ENCODE measurements at places on chromosomes 4 and X.

DNA sequence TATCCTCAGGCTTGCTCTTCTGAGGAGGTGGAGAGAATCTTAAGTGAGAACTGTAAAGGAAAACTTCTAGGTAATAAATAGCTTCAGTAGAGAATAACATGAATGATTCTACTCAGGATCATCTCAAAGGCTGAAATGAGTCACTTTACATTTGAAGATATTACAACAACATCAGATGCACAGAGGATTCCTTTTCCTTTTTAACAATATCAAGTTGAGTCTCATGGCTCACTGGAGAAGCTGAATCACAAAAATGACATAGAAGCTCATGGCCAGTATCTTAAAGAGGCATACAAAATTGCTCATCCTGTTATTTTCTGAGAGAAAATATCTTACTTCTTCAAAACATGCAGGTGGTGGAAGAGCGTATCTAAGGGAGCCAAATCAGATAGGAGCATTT lies 72.5 kb upstream of the EMCN start:
- DNase-seq, result no peak

- no peak for DNase-seq
Measured at GRCh38 chrX:39196192-39197102, 395.2 kb downstream of the MID1IP1 start.

GRCh38 chr4:38151873-38152272 lies 191.7 kb downstream of the PTTG2 start:
- DNase-seq, result no peak

GRCh38 chr4:106707776-106708463 lies 328.2 kb downstream of the DKK2 start:
- DNase-seq, result no peak

- DNase-seq, result no peak
Measured at GRCh38 chr4:10998846-10999245, 314.3 kb upstream of the CLNK start.

- DNase-seq, result no peak
Measured at GRCh38 chr4:184215709-184216328, 1.9 kb downstream of the ENPP6 start.

- no peak for DNase-seq
Measured at GRCh38 chrX:109357706-109358105, 124.2 kb downstream of the GUCY2F start.

- DNase-seq, result peak; percentile 89
Measured at GRCh38 chr4:185142912-185143600, at the start of gene SLC25A4. Gene SLC25A4 (plus strand): TSS chr4:185143266. CDS start chr4:185143373, 107 bp downstream.

- no peak for DNase-seq
Measured at GRCh38 chrX:23341452-23341851, 6.8 kb downstream of the PTCHD1 start.

- DNase-seq, result no peak
Measured at GRCh38 chrX:19761554-19762295, 125.7 kb downstream of the SH3KBP1 start.

DNA sequence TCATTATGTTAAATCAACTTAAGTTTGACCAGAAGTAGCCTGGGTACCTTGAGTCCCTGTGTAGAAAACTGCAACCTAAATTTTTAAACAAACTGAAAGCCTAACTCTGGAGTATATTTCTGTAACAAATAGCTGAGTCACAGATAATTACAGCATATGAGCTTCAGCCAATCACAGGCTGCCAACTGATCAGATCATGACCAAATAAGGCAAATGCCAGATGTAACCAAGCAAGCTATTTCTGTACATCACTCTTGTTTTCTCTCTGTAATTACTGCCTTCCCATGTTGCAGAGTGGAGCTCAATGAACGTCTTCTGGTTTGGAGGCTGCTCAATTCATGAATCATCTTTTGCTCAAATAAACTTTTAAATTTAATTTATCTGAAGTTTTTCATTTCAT lies 980.9 kb upstream of the DIAPH2 start:
- no peak for DNase-seq

DNA sequence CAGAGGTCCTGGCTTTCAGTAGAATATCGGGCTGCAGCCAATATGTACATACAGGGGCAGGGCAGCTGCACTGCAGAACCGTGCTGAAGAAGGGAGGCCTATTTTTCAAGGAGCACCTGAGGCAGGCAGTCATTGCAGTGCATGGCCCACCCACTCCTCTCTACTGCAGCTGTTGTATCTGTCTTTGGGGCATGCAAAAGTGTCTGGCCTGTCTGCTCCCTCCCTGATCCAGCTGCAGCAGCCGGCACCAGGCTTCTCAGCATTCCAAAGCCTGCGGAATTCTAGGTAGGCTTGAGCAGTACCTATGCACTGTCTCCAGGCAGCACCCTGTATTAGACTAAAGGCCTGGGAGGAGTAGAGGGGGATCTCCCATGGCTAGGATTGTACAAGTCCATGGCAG lies 415.2 kb upstream of the MAGEB16 start:
- no peak for DNase-seq

GRCh38 chr4:139492429-139492828 lies 38.5 kb downstream of the RAB33B start:
- no peak for DNase-seq

DNA sequence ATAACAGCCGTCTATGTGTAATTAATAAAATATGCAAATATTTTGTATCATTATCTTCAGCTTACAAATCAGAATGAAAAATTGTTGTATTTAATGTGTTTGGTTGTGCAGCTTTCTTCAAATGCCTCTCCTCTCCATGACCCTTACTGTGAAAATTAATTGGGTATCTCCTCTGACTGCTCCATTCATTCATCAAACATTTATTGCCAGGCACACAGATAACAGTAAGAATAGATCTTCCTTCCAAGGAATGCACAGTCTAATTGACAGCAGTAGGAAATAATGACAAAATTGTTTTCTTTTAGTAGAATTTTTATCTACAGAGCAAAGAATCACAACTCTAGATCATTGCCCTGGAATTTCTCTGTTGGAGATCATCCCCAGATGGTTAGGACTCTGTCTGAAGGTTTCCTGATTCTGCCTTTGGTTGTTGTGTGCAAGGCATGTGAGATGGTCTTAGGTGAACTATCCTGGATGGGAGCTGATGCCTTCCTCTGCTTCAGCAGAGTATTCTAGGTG lies 395.0 kb upstream of the FAT1 start:
- no peak for DNase-seq

DNA sequence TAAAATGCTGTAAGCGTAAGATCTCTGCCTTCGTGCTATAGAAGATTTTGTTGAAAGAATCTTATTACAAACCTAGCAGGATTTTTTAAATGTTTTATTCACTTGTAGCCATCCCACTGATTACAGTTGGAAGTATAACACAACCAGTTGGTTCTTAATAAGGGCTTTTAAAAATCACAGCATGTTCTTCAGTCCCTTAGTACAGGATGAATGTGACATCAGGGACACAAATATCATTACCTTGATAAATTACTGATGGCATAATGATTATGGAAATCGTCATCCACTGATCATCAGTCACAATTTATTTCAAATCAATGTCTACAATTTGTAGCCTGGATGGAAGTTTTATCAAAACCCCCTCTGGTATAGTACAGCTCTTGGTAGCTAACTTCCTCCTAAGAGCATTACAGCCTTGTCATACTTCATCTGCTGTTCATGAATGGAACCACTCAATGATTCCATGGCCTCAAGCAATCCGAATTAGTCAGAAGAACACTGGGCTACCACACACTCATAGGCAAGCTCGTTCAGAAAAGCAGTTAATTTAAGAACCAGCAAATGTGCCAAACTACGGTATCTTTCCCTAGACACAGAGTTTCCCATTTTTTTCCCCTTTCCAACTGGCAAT lies 389.2 kb upstream of the TENM3 start:
- no peak for DNase-seq

GRCh38 chrX:30283456-30284200 lies 25.6 kb downstream of the NR0B1 start:
- no peak for DNase-seq

DNA sequence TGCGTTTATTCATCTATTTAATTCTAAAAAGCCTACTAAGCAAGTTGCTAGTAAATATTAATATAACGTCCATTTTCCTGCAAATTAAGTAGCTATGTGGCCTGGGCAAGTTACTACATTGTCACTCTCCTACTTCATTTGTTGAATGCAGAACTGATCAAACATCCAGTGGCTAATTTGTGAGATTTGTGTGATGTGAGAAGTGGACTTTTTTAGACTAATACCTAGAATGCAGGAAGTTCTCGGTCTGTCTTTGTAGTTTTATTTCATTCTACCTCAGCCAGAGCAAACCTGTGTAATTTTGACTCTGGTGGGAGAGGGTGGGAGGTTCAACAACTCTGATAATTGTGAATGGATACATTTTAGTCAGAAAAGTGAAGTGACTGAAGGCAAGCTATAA lies 840 bp downstream of the GUF1 start:
- DNase-seq, result no peak

DNA sequence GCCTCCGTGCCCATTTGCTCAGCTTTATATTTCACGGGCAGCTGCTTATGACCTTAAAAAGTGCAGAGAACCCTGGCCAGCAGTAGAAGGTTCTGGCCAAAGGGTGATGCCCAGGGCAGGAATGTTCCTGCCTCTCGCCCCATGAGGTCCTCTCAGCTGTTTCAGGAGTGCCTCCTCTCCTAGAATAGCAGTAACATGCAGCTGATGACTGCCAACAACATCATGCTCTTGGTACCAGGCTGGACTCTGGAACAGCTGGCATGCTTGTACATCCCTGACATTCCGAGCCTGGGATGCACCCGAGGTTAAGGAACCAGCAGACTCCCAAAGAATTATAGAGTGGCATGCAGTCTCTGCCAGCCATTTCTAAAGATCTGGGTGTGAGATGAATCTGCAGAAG lies 11.7 kb upstream of the TENM3 start:
- no peak for DNase-seq

GRCh38 chr4:37623125-37623524 lies 63.1 kb downstream of the RELL1 start:
- DNase-seq, result no peak

GRCh38 chrX:41382714-41383645 lies 49.0 kb downstream of the DDX3X start:
- no peak for DNase-seq

GRCh38 chr4:37653601-37654000 lies 32.6 kb downstream of the RELL1 start:
- no peak for DNase-seq

DNA sequence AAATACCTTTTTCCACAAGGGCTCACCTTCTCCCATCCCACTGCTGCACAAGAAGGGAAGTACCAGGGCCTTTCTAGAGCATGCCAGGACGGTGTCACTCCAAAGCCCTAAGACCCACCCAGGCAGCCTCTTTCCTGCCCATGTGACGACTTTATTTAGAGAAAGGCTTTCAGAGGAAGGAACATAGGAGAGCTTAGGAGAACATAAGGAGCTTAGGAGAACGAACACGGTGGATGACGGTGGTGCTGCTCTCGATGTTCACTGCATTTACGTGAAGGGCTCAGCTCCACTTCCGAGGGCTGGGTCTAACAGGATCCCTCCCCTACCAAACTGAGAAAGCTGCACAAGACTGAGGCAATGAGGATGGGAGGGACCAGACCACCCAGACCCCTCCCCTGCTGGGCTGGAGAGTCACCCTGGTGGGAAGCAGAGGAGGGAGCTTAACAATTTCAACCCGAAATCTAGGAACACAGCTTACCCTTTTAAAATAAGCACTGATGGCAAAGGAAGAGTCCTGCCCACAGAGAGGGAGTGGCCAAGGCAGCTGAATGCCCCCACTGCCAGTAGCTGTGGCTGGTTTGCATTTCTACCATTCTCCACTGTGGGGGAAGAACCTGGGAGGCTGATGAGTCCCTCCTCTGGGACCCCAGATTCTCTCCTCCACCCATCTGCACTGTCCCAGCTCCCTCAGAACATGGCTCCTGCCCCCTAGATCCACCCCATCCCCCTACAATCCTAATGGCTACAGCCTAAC lies 29.8 kb downstream of the ZFYVE28 start:
- no peak for DNase-seq

GRCh38 chr4:44738615-44739014 lies 12.3 kb upstream of the GNPDA2 start:
- no peak for DNase-seq

DNA sequence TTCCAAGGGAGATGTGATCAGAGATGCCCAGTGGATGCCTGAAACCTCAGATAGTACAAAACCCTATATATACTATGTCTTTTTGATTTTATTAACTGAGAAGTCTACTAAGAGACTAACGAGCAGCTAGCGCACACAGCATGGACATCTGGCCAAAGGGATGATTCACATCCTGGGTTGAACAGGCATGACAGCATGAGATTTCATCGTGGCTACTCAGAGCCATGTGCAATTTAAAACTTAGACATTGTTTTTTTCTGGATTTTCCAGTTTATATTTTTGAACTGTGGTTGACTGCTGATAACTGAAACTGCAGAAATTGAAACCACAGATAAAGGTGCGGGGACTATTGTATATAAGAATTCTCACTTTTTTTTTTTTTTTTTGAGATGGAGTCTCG lies 2252.9 kb upstream of the AGA start:
- no peak for DNase-seq

DNA sequence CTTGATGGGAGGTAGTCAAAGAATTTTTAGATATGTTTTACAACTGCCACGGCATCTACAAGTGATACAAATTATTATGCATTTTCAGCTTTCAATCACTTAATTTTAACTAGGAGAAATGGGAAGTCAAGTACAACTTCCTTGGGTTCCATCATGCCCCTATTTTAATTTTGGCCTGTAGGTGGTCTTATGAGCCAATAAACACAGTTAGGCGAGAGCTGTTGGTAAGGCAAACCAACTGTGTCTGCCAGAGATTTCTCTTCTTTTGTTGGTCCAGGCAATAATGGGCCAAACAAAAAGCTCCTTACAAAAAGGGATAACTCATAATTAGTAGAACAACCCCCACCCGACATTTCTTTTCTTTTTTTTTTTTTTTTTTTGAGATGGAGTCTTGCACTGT lies 63.3 kb upstream of the ARX start:
- no peak for DNase-seq

DNA sequence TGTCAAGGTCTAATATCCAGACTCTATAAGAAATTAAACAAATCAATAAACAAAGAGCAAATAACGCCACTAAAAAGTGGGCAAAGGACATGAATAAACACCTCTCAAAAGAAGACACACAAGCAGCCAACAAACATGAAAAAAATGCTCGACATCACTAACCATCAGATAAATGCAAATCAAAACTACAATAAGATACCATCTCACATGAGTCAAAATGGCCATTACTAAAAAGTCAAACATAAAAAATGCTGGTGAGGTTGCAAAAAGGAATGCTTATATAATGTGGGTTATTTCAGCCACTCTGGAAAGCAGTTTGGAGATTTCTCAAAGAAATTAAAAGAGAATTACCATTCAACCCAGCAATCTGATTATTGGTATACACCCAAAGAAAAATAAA lies 481.1 kb downstream of the STPG2 start:
- DNase-seq, result no peak

DNA sequence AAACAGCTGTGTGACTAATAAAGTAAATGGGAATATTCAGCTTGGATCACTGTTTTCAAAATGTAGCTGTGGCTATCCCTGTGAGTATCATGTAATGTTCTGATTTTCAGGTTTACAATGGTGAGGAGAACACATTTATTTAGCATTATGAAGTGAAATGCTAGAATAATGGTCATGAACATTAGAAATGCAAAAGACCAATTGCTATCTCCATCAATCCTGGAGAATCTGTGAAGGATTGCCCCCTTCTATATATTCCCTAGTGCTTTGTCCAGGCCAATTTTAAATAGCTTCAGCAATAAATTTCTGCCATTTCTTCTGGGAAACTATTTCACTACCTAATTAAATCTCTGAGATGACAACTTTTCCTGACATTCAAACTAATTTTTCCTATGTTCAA lies 1399.1 kb downstream of the PCDH19 start:
- DNase-seq, result no peak

- DNase-seq, result no peak
Measured at GRCh38 chr4:114091546-114091945, 112.1 kb upstream of the ARSJ start.

GRCh38 chrX:97867266-97867665 lies 983.6 kb downstream of the RPA4 start:
- DNase-seq, result no peak
